ENCODE measurements at places on chromosomes 13 and 19.

DNA sequence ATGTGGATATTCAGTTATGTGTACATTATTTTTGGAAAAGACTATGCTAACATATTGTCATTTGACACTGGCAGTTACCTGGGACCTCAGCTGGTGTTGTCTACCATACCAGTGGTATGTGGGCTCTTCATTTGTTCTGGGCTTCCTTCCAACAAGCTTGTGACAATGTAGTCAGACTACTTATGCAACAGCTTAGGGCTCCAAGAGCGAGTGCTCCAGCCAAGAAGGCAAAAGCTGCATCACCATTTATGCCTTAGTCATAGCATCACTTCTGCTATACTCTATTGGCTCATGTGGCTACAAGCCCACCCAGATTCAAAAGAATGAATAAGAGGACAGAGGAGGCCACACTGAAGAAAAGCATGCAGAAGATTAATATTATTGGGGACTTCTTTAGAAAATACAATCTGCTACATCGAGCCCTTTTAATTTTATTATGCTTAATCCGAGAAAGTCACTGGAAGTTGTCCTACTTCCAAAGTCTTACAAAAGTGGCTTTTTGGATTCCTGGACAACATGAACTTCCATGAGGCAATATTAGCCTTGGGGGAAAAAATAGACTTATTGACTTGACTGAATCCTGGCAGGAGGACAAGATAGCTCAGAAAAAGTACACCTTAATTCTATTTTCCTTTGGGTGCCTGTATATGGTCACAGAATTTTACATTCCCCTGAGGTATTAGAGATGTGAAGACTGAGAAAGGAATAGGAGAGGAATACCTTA lies 529.4 kb upstream of the HTR2A start:
- DNase-seq = no peak

DNA sequence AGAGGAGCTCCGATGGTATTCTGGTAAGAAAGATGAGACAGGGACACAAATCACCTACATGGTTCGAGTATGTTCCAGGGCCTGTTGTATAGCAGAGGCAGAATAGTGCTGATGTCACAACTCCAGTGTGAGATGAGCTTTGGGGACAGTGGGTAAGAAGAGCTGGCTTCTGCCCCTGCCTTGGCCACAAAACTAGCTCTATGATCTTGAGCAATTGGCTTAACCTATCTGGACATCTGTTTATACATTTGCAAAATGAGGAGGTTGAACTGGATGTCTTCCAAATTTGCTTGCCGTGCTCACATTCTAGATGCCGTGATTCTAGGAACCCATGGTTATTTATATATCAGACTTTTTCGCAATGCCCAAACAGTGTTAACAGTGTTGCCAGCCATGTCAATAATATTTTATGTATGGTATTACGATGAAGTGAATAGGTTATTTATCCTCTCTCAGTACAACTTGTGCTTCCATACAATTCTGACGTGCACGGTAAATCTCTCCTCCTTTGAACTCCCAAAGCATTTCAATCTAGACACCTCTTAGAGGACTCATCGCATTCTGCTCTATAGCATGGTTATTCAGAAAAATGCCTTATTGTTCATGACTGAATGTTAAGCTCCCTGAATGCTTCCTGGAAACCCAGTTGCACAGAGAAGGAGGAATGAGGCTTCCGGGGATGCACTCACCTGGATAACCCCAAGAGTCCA lies 316.0 kb downstream of the FOXO1 start:
- no peak for DNase-seq

DNA sequence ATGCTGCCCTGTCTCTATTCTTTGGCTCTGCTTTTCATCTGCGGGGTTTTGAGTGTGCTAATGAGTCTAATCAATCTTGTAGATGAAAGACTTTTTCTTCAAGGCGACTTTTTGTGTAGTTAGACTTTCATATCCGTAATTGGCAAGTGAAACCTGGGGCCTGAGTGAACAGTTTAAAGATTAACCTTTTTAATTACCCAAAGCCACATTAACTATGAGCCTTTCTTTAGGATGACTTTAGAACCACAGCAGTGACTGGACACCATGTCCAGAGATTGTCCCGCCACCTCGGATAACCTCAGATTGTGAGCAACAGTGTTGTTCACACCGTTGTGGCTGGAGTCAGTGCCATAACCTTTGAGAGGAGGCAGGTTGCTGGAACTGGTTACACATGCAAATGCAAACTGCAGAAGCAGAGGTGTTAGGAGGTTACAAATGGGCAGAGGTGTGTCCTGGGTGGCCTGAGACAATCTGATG lies 58.7 kb downstream of the SIAH3 start:
- no peak for DNase-seq

DNA sequence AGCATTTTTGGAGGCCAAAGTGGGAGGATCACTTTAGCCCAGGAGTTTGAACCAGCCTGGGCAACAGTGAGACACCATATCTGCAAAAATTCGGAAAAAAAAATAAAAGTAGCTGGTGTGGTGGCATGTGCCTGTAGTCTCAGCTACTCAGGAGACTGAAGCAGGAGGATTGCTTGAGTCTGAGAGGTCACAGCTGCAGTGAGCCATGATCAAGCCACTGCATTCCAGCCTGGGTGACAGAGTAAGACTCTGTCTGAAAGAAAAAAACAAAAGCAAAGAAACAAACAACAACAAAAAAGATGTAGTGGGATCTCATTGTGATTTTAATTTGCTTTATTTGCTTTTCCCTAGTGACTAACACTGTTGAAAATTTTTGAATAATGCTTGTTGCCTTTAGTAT lies 394.7 kb upstream of the KLHL1 start:
- no peak for DNase-seq

GRCh38 chr19:10981252-10981895 lies 20.5 kb downstream of the SMARCA4 start:
- DNase-seq = no peak

GRCh38 chr13:43757266-43757665 lies 29.5 kb downstream of the ENOX1 start:
- DNase-seq = no peak

DNA sequence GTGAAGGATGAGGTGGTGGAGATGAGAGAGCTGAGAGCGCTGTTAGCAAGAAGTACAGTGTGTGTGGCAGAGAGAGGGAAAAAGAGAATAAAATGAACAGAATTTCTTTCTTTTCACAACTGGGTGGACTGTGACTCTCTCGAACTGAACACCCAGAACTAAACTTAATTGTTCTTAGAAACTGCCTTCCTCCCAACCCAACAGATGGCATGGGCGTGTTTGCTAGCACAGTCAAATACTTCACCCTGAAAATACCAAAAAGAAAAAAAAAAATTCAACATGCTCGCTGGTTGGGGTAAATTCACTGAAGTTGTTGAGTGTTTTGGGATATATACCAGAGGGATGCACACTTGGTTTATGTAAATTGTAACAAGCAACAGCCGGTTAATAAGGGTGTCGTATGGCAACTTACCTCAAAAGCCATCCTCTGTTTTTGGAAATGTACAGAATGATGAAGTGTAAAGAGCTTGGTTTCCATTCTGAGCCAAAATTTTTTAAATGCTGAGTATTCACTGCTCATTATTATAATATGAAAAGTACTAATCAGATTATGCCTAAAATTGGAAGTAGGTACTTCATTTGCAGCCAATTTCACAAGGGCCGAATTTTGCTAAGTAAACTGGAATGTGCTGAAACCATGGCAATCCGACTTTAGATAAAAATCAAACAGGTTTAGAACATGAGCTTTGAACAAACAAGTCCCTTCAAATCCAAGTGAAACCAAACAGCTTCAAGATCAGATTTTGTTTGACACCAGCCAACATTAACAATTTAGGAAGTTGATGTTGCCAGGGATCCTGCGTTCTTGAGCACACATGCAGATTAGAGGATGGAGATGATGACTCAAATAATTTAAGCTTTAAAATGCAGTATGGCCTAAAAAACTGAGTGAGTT lies 115.8 kb downstream of the ZIC5 start:
- DNase-seq = no peak

DNA sequence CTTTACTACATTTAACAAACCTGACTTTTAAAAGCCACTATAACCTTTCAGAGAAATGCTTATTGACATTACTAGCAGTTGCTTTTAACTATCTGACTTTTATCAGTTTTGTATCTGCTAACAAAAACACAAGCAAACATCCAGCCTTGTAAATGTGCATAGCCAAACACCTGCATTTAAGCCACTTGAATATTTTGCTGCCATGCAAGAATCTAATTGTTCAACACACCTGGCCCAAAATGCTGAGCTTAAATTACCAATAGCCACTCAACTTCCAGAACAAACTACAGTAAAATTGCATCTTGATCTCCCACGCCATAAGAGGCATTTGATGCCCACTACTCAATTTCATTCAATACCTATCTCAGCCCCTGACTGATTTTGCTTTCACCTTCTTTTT lies 9.3 kb downstream of the ZIC5 start:
- no peak for DNase-seq

DNA sequence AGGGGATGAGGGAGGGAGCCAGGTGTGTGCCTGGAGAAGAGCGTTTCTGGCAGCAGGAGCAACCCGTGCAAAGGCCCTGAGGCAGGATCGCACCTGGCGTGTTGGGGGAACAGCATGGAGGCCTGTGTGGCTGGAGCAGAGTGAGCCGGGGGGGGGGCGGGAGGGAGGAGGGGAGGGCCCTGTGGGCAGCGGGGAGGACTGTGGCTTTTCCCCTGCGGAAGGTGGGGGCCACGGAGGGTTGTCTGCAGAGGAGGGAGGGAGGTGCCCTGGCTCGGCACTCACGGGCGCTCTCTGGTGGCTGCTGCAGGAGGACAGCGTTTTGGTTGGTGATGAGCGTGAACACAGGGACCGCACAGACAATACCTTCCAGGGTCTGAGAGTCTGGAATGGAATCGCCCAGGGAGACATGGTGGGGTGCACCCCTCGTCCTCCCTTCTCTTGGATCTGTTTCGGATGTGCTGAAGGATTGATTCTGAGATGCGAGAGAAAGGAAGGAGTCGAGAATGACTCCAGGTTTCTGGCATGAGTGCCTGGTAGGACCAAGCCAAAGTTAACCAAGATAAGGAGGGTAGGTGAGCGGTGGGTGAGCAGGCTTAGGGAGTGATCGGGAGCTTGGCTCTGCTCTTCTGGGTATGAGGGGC lies 6.5 kb downstream of the RAB11B start:
- DNase-seq = peak; percentile 87

DNA sequence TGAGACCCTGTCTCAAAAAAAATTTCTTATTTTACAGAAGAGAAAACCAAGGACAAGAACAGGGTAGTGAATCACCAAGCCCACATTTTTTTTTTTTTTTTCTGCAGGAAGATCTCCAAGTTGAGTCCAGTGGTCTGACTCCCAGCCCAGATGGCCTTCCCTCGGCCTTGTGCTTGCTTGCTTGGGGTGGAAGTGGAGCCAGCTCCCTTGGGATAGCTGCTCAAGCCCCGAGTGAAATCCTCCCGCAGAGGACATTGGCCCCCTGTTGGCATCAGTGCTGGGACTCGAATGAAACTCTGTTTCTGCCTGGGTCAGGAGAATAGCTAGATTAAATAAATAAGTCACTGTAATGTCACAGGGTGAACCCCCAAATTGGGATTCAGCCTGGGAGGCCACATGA lies 9.4 kb upstream of the NUP62 start:
- no peak for DNase-seq

GRCh38 chr13:46121033-46121432 lies 16.2 kb upstream of the CPB2 start:
- no peak for DNase-seq

GRCh38 chr19:11479090-11479897 lies 1.6 kb downstream of the ELAVL3 start:
- DNase-seq = no peak

- DNase-seq = peak; percentile 85
Measured at GRCh38 chr19:46009530-46010510, 13.0 kb downstream of the PGLYRP1 start.

DNA sequence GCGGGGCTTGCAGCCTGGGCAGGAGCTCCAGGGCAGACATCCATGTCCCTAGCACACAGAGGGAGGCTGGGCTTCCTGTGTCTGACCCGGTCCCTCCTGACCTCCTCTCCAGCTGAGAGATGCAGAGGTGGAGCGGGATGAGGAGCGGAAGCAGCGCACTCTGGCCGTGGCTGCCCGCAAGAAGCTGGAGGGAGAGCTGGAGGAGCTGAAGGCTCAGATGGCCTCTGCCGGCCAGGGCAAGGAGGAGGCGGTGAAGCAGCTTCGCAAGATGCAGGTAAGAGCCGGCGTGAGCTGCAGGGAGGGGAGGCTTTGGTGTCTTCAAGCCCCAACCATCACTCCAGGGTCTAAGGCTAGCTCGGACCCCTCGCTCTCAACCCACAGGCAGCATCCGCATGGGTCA lies 38.4 kb downstream of the KCNC3 start:
- DNase-seq = no peak

- no peak for DNase-seq
Measured at GRCh38 chr19:56896095-56896494, 55.6 kb upstream of the PEG3 start.

GRCh38 chr19:46875657-46876056 lies 14.9 kb downstream of the ARHGAP35 start:
- DNase-seq = no peak

GRCh38 chr19:7500811-7501450 lies 12.1 kb upstream of the PEX11G start:
- peak; percentile 65 for DNase-seq

GRCh38 chr13:111289251-111289650 lies 31.2 kb upstream of the TEX29 start:
- no peak for DNase-seq

DNA sequence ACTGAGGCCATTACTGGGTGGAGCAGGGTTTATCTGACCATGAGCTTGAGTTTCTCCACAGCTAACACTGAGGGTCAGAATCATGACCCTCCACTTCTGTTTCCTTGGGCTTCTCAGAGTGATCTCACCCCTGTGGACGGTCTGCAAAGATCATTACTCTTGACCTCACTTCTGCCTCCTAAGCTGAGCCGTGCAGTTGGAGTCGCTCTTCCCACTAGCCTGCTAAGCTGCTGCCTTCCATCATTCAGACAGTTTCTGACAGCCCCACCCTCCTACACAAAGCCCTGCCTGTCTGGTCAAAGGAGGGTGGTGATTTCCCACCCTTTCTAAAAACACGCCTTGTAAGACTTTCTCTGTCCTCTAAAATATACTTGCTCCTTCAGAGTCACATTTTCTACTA lies 9.3 kb upstream of the FRY start:
- DNase-seq = no peak

GRCh38 chr19:30077851-30078355 lies 135.9 kb downstream of the URI1 start:
- DNase-seq = no peak

DNA sequence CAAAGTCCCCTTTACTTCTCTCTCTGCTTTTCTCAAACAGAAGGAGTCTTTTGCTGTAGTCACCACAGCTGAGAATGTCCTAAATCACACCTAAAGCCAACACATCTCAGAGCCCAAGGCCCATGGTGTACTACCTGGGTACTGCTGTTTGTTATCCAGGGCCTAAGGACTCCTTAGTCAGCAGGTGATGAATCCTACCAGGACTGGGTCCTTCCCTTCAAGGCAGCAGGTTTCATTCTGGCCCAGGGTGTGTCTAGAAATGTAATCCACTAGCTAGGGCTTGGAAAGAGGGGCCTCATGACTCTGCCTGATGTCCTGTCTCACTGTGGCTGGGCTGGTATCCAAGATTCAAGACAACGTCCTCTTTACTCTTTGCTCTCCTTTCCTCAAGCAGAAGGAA lies 36.2 kb upstream of the ENOX1 start:
- no peak for DNase-seq

- peak; percentile 98 for DNase-seq
Measured at GRCh38 chr19:7870571-7871436, 3.4 kb downstream of the PRR36 start.

GRCh38 chr13:97306645-97307044 lies 84.5 kb downstream of the MBNL2 start:
- no peak for DNase-seq

All from KBM-7 (cell line).